ENCODE measurements at places on chromosomes 4 and X. TPM values are rescaled to one million over a fixed set of nuclear protein-coding genes. Genes with fewer than 3 reads are reported as not detected.
A peak's percentile ranks its signal among the peaks of the same experiment; 100 is the strongest.

The HTATSF1 gene
- 52.5 TPM for total RNA-seq

GRCh38 chrX:116290359-116290758, 119.8 kb downstream of the AGTR2 start:
- DNase-seq = no peak

The CXCL5 gene
- 0.11 TPM for total RNA-seq

The GPRASP3 gene
- 14.3 TPM for total RNA-seq

GRCh38 chrX:44063606-44064005, 90.4 kb upstream of the NDP start:
- DNase-seq = no peak

DNA sequence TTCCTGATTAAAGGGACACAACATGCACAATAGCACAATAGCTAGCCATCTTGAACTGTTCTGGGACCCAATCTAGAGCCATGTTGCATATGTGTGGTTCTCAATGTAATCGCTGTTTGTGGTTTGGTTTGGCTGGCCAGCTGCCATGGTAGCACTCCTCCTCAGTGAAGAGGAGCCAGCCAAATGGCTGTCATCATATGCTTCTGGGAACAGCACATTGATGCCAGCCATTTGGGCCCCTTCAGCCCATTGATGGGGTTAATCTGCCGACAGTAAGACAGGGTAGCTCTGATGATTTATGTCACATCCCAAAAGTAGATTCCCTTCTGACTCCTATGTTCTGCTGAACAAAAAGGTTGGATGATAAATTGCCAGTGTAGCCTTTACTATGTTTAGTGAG, 48.5 kb downstream of the AWAT2 start:
- DNase-seq = no peak

The GPR34 gene
- 27.5 TPM for total RNA-seq

The HSFX4 gene
- total RNA-seq = not detected

- DNase-seq = no peak
Measured at GRCh38 chrX:121864561-121864960, 817.2 kb downstream of the GLUD2 start.

The GAGE1 gene
- not detected for total RNA-seq

DNA sequence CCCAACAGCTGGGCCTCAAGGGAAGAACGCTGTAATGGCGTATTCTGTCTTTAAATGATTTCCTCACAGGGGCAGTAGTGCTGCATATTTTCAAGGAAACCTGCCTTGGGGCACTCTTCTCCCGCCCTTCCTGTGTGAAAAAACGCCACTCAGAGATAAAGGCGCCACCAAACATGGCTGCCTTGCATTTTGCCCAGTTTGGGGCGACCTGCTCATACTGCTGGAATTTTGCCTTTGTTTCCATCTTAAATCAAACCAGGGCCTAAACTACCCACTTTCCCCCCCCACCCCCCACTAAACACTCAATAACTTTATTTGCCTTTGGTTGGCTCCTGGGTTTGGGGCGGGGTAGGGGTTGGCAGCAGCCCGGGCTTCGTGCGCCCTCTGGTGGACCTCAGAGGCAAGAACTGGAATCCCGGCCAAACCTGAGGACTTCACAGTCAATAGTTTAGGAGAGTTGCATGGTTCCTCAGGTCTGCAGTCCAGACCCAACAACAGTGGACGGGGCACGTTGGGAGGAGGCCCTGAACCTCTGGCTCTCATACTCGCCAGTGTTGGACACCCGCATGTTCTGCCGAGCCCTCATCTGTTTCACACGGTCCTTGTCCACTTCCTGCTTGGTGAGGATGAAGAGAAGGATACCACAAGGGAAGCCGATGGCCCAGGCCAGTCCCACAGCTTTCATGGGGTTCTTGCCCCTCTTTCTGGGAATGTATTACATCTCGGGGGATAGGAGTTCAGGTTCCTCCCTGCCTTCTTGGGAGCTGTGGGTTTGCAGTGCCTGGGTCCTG, 220.1 kb upstream of the STK26 start:
- no peak for DNase-seq

The OTUD6A gene
- total RNA-seq = not detected

DNA sequence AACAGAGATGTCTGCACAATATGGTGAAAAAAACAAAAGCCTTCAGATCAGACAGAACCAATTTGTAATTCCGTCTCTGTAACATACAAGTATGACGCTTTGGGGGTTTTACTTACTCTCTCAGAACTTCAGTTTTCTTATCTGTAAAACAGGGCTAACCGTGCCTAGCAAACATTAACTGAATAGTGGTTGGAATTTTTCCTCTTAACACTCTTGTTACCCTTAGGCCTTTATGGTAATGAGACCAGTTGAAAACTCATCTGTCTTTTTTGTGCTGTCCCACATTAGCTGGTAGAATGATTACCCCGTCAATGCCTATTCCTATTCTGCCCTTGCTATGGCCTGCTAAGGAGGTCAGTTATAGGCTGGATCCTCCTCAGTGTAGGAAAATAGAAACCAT, 4.5 kb upstream of the MYOZ2 start:
- DNase-seq = no peak

- DNase-seq = no peak
Measured at GRCh38 chr4:38004887-38005286, 44.7 kb downstream of the PTTG2 start.

The FAM50A gene
- total RNA-seq = 14.9 TPM

DNA sequence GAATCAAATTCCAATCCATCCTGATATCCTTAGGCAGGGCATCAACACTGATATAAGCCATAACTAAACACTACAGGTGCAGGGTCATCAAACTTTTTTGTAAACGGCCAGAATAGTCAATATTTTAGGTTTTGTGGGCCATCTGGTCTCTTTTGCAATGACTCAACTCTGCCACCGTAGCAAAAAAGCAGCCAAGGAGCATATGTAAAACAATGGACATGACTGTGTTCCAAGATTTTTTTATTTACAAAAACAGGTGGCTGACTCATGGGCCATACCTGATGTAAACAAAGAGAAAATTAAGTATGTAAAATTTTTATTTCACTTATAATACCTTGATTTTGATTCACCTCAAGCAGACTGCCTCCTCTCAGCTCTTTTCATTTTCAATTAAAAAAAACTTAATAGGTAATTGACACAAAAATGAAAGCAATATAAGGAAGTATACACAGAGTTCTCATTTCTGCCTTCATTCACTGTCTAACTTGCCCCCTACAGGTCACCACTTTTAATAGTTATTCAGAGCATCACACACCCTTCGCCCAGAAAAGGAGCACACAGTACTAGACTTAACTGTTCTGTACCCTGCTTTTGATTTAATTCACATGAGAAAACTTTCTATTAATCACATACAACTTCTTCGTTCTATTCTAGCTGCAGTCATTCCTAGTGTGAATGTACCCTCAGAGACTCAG, 35.3 kb upstream of the GPM6B start:
- DNase-seq = no peak

DNA sequence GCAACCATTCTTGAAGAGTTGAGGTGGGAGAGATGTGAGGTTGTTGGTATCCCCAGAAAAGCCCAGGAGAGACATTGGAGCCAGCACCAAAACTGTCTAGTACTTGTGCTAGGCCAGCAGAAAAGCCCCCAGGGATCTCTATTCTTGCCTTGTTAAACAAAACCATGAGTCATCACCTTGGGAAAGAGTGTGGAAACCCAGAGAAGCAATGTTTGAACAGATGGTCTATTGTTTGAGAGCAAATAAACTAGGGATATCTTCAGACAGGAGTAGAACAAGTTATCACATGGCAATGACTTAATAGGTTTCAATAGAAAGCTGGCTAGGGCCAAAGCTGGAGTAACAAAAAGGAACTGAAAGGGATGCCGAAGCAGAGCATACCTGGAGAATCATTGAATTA, 195.7 kb upstream of the CASK start:
- no peak for DNase-seq

DNA sequence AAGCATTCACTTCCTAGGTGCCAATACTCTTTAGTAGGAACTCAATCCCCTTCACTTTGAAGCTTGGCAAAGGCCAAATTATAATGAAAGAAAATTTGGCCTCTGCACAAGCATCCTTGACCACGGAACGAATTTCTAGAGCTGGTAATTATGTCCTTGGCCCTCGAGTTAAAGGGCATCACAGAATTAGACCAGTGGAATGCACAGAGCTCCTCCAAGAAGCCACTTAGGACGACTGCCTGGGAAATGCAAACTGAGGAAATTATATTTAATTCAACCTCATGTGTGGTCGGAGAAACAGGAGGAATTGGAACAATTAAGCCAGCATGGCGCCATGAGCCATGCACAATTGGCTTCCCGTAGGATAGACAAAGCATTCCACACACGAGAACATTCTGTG, 59.3 kb downstream of the NLGN4X start:
- DNase-seq = no peak

GRCh38 chr4:58163156-58163555, 1053.0 kb upstream of the IGFBP7 start:
- DNase-seq = no peak

GRCh38 chr4:149766135-149766534, 49.5 kb downstream of the IQCM start:
- DNase-seq = no peak

The KDR gene
- total RNA-seq = 68.6 TPM

The KLB gene
- total RNA-seq = 0.16 TPM

The FRAS1 gene
- 20.5 TPM for total RNA-seq

- no peak for DNase-seq
Measured at GRCh38 chr4:108116423-108117168, 52.1 kb downstream of the LEF1 start.

- no peak for DNase-seq
Measured at GRCh38 chr4:186167605-186168004, 23.8 kb upstream of the CYP4V2 start.

The FMR1 gene
- 87.0 TPM for total RNA-seq

GRCh38 chr4:53912766-53913497, 151.5 kb downstream of the CHIC2 start:
- DNase-seq = no peak

- no peak for DNase-seq
Measured at GRCh38 chrX:861340-861890, 230.8 kb downstream of the SHOX start.

DNA sequence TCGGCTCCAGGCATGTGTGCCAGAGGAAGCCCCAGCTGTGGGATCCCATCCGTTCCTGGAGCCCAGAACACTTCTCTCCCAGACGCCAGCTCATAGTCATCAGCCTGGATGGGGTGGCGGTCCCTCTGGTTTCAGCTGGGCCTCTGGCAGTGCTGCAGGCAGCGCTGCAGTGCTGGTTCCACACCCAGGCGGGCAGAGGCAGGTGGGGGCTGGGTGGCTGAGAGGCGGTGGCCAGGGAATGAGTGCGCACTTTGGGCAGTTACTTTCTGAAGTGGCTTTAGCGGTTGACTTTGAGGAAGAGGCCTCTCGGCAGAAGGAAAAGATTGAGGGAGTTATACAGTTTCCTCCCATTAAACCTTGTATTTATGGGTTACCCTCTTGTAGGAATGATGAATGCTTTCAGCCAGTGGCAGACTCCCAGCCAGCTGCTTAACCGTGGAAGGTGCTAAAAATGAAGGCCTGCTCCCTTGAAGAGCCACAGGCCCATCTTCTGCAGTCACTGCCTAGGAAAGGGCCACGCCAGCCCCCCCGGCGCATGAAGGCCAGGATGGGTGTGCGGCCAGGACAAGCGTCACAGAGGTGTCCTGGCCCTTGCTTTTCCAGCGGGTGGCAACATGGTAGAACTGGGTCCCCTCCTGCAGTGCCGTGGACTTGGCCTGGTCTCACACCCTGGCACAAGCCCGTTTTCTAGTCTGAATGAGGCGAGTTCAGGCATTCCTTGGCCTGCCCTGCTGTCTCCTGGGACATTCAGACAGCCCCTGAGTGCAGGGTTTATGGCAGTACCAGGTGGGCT, 9.9 kb downstream of the TADA2B start:
- DNase-seq = no peak

DNA sequence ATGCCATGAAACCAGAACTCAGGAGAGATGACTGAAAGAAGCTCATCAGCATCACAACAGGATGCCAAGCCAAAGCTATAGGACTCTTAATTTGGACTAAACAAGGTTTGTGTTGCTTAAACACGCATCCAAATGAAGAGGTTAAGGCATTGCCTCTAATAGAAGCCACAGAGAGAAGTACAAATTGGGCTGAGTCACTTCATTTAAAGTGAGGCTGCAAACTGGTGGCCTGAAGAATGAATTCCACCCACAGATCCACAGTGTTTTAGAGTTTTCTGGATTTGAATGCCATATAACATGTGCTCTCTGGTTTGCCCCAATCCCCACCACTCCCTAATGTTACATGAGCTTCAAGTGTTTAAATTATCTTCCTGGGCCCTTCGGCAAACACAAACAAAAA, 103.5 kb downstream of the FIP1L1 start:
- no peak for DNase-seq

- DNase-seq = peak; percentile 40
Measured at GRCh38 chr4:87092389-87093141, 127.9 kb downstream of the KLHL8 start.

DNA sequence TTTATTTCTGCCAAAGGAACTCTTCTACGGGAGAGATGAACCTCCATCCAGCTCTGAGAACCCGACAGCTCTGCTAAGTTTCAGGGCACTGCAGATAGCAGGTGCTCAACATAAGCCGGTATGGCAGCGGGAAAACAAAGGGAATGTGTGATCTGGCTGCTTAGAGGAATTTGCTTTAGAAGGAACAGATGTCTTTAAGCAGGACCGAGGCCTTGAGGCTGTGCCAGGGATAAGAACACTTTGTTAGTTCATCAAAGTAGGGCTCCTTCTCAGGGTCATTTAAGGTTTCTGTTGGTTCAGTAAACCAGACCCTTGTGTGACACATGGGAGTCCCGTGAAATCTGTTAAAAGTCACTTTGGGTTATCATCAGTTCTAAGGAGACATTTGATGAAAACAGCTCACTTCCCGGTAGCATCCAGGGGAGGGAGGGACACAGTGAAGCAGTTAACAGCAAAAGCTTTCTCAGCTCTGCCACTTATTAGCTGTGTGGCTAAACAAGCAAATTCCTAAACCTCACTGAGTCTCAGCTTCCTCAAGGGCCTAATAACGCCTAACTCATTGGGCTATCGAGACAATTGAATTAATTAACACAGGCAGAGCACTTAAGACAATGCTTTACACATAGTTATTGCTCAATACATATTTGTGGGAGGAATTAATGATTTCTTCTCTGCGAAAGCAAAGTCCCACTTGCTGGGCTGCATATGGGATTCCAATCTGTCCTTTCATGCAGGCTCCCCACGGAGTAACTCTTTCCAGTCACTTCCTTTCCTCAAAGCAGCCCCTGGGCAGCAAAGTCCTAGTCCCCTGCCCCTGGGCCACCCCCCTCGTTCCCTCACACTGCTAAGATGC, 2.9 kb upstream of the FTSJ1 start:
- DNase-seq = no peak

DNA sequence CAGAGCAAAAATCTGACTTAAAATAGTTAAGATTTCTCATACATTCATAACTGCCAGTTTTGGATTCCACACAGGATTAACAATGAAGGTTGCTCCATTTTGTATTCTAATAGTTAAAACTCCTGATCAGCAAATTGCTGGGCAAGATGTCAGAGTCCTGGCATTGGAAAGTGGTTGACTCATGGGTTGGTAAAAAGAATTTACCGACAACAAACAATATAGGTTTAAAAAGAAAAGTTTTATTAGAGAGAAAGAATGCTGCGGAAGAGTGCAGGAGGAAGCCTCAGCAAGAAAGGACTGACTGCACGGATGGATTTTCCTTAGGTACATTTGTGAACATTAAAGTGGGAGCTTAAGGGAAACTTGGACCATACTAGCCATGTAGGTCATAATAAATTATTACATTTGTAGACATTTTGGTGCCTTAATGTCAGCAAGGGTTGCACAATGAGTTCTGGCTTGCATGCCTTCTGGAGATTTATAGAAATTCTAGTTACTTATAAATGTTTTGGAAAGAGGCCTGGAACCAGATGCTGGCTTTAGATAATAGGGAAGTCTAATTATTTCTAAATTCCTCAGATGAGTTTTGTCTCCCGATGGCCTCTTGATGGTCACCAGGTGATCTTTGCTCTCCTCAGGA, 25.4 kb upstream of the IL2 start:
- peak; percentile 20 for DNase-seq
